ENCODE measurements at places on chromosomes 6 and 20. TPM values are rescaled to one million over a fixed set of nuclear protein-coding genes. Genes with fewer than 3 reads are reported as not detected.

- H3K4me3 ChIP-seq = no peak overlapping the region
- H3K36me3 ChIP-seq = no peaks in the 10 kb centered on the region
- H3K27me3 ChIP-seq = no peaks in the 10 kb centered on the region
- H3K27ac ChIP-seq = no peak overlapping the region
- no peak for DNase-seq
- H3K4me1 ChIP-seq = no peaks in the 10 kb centered on the region
Observed at GRCh38 chr6:71599359-71599758, 287.0 kb upstream of the RIMS1 start.

DNA sequence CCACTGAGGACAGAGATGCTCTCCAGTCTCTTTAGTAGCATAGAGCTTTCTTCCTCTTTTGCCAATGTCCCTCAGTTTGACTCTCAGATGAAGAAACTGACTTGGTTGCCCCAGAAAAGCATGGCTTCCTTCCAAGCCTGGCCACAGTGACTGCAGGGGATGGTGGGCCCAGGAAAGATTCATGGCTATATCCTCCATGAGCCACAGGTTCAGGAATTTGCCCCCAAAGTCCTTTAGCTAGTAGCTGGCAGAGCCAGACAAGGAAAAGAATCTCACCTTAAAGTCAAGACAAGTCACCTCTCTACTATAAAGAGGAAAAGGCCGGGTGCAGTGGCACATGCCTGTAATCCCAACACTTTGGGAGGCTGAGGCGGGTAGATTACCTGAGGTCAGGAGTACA, 43.4 kb downstream of the TRAM2 start:
- DNase-seq = no peak
- H3K27me3 ChIP-seq = no peaks in the 10 kb centered on the region

MEP1A gene
- total RNA-seq = not detected

TGM3 gene
- total RNA-seq = not detected
